ENCODE measurements at places on chromosomes 2 and 18. TPM values are rescaled to one million over a fixed set of nuclear protein-coding genes. Genes with fewer than 3 reads are reported as not detected.

DNA sequence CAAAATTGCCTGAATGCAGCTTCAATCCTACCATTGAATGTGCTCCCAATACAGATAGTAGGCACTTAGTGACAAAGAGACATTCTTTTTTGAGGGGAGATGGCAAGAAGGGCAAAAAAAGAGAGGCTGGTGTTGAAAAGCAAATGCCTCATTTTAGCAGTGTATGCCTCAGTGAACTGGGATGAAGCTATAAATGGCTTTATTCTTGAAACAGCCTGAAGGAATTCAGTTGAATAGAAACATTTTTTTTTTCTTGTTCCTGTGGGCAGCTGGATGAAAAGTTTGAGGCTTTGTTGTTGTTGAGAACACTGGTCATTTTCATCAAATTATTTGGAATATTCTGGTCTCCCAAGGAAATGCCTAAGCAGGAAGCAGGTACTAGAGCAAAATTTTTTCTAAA is 228.9 kb downstream of the RNF144A start:
- no peak for DNase-seq

GRCh38 chr18:54673936-54674335 is 82.9 kb downstream of the DYNAP start:
- DNase-seq = no peak

- no peak for DNase-seq
Measured at GRCh38 chr2:159030674-159031380, 62.4 kb downstream of the TANC1 start.

GRCh38 chr2:104876606-104877570 is 23.0 kb downstream of the POU3F3 start:
- DNase-seq = no peak

GRCh38 chr2:216717907-216718615 is 22.7 kb upstream of the IGFBP5 start:
- DNase-seq = no peak

DNA sequence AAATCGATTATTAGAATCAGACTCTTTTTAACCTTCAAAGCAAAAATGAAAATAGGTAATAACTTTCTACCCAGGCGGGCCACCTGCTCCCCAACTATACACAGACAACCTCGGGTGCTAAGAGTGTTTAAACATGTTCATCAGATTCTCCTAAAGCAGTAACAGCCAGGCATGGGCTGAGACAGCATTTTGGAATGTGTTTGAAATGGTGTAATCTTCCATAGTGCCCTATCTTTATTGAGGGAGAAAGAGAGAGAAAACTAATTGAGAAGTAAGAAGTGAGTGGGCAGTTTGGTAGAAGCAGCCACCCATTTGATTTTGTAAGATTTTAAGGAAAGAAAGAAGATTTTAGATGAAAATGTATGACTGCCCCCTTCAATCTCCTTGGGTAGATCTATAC is 196.1 kb upstream of the CTAGE1 start:
- DNase-seq = no peak

- DNase-seq = no peak
Measured at GRCh38 chr2:6723865-6724604, 141.7 kb downstream of the CMPK2 start.

GRCh38 chr18:45998244-45998643 is 31.1 kb upstream of the EPG5 start:
- no peak for DNase-seq

DNA sequence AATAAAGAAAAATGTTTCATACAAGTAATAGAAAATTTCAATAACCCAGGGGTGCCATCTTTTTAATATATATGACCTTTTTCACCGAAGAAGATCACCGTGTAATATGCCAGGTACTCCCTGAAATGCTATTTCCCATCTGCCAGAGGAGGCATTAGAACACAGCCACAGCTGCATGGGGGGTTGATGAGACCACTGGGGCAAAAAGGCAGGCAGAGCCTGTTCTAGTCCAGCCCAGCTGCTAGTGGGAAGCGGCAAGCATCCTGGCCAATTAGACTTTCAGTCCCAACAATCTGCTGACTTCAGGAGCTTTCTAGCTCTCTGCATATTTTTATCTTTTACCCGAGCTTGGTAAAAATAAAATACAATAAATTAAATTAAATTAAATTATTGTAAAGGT is 362.6 kb downstream of the RIT2 start:
- DNase-seq = no peak

Gene UGT1A6
- 134 TPM for total RNA-seq
